ENCODE measurements at places on chromosomes 4 and X. TPM values are rescaled to one million over a fixed set of nuclear protein-coding genes. Genes with fewer than 3 reads are reported as not detected.

The SAT1 gene
- 606 TPM for total RNA-seq

GRCh38 chr4:139736274-139736660 lies 70.6 kb downstream of the MGST2 start:
- H3K4me3 ChIP-seq = no peak overlapping the region
- no peak for DNase-seq
- H3K4me1 ChIP-seq = peaks cover 19% of the 10 kb centered on the region

DNA sequence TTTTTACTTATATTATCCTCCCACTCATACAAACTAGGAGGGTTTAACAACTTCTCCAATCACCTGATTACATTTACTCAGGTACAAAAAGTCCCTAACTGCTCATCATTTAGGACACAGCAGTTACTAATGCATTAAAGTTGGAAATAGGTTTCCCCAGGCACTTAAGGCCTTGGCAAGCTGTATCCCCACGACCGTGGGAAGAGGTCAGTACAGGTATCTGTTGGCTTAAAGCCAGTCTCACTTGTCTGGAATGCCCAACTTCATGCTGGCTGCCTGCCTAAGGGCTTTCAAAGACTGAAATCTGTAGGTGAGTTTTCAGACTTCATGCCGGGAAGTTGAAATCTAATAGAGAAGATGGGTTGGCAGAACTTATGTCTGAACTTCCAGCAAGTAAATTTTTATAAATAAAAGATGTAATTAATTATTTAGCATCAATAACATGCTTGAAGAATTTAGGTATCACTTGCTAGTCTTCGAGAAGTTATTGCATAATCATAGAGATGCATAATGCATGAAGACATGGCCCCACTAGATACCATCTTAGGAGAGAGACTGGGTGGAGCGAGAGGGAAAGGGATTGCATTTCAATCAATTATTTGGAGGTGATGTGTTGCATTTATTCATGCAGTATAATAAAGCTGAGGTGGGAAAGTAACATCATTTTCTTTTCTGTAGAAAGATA lies 54.2 kb downstream of the SCD5 start:
- no peaks in the 10 kb centered on the region for H3K27me3 ChIP-seq
- H3K4me3 ChIP-seq = no peak overlapping the region
- peak; percentile 64 for DNase-seq

DNA sequence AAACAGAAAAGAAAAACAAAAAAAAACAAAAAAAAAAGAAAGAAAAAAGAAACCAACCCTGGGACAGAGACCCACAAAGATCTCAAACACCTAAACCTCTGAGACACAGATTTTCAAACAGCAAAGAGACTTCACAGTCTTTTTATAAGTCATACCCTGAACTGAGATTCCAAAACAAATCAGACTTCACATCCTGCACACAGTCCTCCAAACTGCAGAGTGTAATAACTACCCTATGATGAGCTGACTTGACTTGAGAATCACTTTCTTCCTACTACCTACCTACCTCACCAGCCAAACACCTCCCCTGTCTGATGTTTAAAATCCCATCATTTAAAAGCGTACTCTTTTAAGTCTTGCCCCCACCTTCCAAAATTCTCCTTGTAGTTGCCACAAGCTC lies 25.2 kb upstream of the GLOD5 start:
- no peak overlapping the region for H3K27ac ChIP-seq
- no peaks in the 10 kb centered on the region for H3K4me1 ChIP-seq
- peak; percentile 12 for DNase-seq
- no peak overlapping the region for H3K4me3 ChIP-seq
- H3K36me3 ChIP-seq = no peaks in the 10 kb centered on the region

DNA sequence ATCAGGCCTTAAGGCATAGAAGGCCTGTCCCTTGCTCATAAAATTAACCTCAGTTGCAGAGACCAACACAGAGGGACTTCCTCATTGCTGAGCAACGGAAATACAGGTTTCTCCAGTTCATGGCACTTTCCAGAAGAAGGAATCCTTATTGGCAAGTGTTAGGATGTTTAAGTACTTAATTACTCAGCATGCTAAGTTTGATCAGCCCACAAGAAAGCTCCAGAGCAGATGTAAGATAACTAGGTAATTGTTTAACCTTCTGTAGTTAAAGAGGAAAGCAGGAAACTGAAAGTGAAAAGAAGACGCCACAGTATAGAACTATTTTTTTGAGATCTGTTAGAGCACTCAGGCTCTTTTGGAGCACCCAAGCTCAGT lies 33.5 kb downstream of the SMS start:
- no peaks in the 10 kb centered on the region for H3K36me3 ChIP-seq
- no peaks in the 10 kb centered on the region for H3K27me3 ChIP-seq
- H3K4me3 ChIP-seq = no peak overlapping the region
- no peak overlapping the region for H3K27ac ChIP-seq

Measured in lung (tissue), 17 donors.